ENCODE measurements at places on chromosomes 3 and 15.

DNA sequence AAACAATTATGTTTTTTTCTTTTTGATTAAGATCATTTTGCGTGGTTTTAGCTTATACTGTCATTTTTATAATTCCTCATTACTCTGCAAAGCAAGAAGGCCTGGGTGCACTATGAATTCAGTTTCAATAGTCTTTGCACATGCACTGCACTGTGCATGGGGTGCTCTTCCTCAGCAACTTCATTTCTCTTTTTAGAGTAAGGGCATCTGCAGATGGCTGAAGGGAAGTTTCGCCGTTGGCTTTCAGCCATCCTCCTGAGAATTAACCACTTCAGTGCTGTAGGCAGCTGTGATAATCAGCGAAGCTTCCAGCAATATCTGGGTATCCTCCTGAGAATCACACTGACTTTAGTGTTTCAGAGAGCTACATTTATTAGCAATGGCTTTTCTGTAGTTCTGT lies 284.8 kb downstream of the GBE1 start:
- DNase-seq: no peak

DNA sequence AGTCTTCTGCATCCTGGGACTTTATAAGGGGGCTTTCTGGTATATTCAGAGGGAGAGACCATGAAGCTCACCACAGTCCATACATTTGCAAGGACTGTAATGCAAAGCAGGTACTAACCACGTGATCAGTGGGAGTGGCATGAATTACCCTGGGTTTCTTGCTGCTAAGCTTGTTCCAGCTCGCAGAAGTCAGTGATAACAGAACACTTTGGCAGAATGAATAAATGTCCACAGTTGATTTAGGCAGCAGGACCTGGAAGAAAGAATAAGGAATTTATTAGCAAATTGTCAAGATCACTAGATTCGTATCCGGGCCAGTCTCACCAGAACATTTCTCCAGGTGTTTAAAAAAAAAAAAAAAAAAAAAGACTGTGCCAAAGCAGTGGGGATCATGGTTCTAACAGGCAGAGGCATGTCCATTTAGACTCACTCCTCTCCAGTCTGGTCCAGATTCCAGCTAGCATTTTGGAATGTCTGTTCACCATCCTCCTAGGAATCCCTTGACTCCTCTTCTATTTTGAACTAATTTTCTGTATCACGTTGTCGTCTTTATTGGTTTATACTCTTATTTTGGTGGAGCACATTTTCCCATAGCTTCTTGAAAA lies 24.5 kb downstream of the HHLA2 start:
- no peak for DNase-seq

DNA sequence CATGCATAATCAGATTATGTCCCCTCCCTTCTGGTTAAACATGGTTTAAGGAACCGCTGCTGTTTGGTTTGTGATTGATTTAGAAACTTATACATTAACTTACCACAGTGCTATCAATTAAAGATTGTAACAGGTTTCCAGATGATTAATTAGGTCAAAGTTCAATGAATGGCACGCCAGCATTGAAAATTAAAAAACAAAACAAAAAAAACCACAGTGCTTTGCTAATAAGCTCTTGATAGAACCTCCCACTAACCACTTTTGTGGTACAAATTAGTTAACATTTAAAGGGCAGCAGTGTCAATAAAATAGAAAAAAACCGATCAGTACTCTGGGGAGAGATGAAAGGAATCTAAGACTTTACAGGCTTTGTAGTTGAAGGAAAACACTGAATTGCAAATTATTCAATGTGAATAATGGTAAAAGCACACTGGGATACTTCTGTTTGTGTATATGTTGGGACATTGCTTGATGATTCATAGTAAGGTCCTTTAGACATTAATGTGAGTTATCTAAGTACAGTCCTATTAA lies 7.6 kb upstream of the C3orf38 start:
- no peak for DNase-seq

DNA sequence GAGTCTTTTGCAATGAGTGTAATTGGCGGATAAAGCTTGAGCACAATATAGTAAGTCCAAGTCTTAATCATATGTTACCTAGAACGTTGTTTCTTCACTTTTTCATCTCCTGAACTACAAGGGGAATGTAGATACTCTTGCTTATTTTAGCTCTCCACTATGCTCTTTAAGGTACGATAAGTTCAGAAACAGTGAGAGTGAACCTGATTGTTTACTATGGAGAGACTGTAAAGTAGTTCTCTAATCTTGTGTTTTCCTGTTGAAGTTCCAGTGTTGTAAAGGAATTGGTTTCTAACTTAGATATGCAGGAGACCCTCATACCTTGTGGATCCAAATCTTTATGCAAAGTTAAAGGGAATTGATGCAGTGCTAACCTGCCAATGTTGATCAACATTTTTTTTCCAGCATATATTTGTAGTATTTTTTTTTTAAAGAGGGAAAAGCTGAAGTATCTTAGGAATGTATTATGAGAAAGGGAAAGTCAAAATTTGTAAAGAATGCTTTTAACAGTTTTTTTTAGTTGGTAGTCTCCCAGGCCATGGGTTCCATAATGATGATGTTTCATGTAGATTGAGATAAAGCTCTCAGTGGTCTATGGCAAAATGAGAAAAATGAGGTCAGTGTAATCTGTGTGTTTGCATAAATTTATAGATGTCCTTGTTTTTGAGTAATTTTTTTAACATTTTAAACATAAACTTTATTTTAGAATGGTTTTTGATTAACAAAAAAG lies 14.9 kb downstream of the ATP11B start:
- no peak for DNase-seq

- DNase-seq: no peak
Measured at GRCh38 chr3:24439021-24439420, 55.6 kb downstream of the THRB start.

GRCh38 chr3:62370112-62370857 lies 3.1 kb downstream of the FEZF2 start:
- no peak for DNase-seq

GRCh38 chr15:101407439-101407838 lies 82.1 kb downstream of the PCSK6 start:
- DNase-seq: no peak

DNA sequence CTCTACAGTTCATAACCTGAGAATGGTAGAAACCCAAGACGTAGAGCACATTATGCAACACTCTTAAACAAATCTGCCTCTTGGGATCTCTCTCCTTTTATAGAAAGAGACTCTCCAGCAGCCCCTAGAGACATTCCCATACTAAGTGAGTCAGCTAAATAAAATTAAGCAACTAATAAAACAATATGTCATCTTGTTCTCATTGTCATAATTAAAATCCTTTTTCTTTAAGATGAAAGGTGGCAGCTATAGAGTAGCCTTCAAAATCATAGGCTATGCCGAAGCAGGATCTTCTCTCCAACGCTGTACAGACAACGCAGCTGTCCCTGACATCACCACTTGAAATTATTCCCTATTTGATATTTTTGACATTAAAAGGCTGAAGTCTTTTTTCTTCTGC lies 790.0 kb downstream of the FHIT start:
- DNase-seq: no peak

DNA sequence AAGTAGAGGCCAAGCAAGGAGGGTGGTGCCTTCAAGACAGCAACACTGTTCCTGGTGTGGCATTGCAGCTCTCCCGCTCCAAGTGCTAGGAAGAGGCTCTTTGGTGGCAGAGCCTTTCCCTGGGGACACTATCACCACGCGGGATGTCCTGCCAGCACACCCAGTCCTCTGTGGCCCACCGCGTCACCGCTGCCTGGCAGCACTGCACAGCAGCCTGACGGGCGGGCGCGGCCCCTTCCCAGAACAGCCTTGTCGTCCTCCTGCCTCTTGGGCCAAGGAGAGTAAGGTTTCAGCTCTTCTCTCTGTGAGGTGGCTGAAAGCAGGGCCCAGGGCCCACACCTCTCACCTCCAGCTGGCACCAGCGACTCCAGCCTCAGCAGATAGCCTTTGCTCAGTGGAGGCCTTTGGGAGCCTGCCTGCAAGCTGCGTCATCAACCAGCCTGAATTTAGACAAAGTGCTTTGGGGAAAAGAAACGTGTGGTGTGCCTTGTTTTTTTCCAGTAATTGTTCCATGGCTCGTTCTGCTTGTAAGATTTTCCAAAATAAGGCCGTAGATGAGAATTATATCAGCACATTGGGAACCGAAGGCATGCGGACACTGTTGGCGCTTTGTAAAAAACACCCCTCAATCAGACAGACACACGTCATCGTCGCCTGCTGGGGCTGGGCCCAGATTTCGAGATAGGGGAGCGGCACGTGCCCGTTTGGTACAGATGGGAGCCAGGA lies 65.0 kb downstream of the AAGAB start:
- no peak for DNase-seq

GRCh38 chr3:56754741-56755417 lies 46.9 kb downstream of the ARHGEF3 start:
- DNase-seq: no peak

- DNase-seq: peak; percentile 12
Measured at GRCh38 chr3:81799403-81799802, 38.0 kb upstream of the GBE1 start.

DNA sequence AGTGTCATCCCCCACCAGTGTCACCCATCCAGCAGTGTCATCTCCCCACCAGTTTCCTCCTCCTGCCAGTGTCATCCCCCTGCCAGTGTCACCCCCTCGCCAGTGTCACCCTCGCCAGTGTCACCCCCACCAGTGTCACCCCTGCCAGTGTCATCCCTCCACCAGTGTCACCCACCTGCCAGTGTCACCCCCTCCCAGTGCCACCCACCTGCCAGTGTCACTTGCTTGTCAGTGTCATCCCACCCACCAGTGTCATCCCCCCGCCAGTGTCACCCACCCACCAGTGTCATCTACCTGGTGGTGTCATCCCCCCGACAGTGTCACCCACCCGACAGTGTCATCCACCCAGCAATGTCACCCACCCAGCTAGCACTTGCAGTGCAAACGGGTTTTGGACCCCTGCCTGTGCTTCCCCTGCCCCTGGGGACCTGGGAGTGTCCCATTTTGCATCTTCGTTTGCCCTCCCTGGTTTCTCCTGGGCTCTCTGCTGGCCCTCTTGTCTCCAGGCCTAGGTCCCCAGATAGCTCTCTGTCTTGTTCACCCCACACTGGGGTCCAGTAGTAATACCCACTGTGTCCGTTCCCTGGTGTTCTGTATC lies 99.8 kb upstream of the PRR20G start:
- DNase-seq: no peak

DNA sequence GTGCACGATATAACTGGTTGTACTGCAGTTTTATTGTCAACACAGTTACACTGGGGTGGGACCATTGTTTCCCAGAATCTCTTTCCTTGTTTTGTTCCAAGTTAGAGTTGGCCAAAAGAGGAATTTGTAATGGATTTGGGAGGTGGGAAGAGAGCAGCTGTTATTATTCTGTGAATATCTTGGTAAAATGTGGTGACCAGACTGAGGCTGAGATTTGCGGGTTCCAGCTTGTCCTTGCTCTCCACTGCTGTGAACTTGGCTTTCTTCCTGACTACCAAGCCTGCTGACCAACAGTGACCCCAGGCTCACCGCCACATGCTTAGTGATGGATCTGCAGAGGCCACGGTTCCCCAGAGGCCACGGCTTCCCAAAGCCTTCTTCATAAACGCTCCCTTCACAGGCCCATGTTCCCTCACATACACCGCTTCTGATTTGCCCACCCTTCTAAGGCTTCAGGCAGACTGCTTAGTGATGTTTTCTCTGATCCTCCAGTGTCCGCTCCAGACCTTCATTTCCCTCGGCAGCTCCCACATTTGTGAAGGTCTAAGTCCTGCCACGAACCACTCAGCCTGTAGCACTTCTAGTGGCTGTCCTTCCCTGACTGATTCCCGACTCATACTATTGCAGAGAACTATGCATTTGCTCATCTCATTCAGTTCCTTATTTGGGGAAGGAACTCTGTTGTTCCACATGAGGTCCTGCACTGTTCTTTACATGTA lies 525.5 kb upstream of the RGMA start:
- peak; percentile 2 for DNase-seq

DNA sequence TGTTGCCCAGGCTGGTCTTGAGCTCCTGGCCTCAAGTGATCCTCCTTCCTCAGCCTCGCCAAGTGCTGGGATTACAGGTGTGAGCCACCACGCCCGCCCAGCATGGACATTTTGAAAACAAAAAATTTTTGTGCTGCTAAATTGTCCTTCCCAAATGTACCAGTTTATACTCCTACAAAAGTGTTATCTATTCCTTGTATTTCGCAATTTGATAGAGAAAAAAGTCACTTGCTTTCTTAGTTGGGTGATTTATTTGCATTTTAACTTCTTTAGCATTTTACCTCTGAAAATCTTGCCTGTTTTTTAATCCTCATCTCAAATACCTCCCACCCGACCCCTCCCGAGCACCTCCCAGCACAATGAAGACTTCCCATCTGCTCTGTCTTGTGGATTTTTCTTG lies 46.8 kb downstream of the PDE8A start:
- DNase-seq: no peak

- no peak for DNase-seq
Measured at GRCh38 chr3:65778968-65779367, 259.8 kb downstream of the MAGI1 start.

GRCh38 chr3:31567036-31567435 lies 34.3 kb downstream of the STT3B start:
- DNase-seq: peak; percentile 42

GRCh38 chr3:177443469-177443868 lies 246.2 kb upstream of the TBL1XR1 start:
- peak; percentile 61 for DNase-seq

GRCh38 chr3:65356331-65357248 lies 668.8 kb upstream of the ADAMTS9 start:
- no peak for DNase-seq

DNA sequence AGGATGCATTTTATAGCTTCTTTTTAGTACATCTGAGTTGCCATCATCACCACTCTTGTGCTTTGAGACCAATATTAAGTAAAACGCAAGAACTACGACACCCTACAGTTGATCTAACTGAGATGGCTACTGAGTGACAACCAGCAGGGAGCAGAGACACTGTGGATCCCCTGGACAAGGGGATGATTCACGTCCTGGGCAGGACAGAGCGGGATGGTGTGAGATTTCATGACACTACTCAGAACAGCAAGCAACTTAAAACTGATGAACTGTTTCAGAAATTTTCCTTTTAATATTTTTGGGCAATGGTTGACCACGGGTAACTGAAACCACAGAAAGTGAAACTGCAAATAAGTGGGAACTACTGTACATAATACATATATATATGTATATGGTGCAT lies 299.2 kb downstream of the ADAMTS17 start:
- no peak for DNase-seq

DNA sequence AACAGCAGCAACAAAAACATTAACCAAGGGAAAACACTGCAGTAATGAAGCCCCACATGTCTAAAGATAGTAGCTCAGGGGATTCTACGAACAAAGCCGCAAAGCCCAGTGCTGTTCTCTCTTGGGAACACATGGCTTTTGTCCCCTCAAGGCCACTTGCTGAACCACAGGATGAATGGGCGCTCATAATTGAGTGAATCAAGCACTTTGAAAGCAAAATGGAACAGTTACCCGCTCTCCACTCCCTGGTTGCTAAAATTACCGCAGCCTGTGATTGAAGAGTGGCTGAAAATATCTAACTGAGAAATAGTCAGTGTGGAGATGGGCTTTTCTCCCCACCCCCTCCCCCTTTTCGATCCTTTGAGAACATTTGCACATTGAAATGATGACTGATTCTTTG lies 39.6 kb downstream of the RASGRF1 start:
- no peak for DNase-seq

GRCh38 chr3:70703305-70704102 lies 391.1 kb upstream of the MDFIC2 start:
- DNase-seq: no peak
